Mesothelial cell of epicardium (in vitro differentiated cells): ENCODE measurements at places on chromosomes 3 and 15. TPM values are rescaled to one million over a fixed set of nuclear protein-coding genes. Genes with fewer than 3 reads are reported as not detected.

DNA sequence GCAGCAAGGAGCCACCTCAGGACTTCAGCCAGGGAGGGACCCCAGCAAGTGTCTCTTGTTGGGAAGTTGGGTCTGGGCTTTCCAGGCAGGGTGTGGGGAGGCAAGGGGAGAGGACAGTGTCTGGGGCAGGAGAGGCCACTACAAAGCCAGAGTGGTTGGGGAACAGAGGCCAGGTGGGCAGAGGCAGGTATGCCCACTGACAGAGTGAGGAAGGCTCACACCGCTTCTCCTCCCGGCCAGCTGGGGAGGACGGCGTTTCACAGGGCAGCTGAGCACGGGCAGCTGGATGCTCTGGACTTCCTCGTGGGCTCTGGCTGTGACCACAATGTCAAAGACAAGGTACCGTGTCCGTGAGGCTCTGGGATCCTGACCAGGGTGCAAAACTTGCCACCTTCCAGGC, 15.0 kb downstream of the ANKDD1A start:
- no peak for DNase-seq

DNA sequence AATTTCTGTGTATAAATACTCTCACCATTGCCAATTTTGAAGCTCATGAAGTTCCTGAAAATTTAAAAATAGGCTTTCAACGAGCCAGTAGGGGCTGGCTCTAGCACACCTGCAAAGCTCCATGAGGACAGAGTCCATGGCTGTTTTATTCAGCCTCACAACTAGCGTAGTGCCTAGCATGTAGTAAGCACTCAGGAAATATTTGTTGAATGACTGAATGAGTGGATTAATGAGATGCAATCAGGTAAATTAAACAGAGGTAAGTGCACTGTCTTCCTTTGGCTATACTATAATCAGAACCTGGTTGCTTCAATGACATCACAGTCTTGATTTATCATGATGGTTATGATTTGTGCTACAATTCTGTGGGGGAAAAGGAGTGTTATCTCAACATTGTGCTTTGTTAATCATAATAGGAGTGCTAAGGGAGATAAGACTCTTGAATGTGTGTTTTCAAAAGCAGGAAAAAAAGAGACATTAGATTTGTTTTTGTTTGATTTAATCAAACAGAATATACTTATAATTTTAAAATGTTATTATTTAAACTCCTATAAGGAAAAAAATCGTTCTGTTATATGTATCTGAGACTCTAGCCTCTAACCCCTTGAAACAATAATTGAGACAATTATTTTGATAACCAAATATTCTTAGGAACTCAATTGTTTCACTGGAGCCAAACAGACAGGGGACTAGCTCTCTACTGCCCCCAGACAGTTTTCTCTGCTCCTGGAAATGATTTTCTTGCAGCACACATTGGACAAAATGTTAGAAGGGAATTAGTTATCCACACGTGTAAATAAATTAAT, 171.7 kb upstream of the ATP11B start:
- no peak for DNase-seq

- no peak for DNase-seq
These were observed 71.0 kb downstream of the THBS1 start for GRCh38 chr15:39651881-39652280.

DNA sequence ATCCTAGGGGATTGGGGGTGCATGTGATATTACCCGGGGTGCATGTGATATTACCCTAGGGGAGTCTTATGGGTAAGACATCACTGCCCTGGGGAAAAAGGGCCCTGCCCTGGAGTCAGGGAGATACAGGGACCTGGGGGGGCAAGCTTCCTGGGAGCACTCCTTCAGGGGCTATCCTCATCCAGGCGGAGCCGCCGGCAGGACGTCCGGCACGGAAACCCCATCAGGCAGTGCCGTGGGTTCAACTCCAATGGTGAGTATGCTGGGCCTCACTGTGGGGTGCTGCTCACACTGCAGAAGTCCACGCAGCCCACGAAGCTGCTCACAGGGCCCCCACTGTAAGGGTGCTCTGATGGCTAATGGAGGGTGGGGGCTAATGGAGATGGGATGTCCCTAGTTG, 5.3 kb upstream of the GNAT1 start:
- no peak for DNase-seq

DNA sequence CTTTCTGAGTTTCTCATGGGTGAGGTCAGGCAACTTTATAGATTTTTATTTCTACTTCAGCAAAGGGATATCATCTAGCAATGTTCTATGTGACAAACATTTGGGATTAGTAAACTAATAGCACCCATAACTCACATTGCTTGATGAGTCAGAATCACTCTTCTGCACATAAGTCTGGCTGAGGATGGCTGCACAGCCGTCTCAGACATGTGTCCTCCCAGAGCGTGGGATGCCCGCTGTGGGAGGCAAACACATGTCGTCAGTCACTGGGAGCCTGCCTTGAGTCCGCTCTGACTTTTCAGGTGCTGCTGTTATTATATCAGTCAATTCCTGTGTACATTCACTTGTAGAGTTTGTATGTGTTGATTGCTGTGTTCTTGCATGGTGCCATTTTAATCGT, 230.7 kb upstream of the TRIM42 start:
- no peak for DNase-seq

- DNase-seq, result no peak
These were observed 366.8 kb upstream of the ZNF385D start for GRCh38 chr3:22117751-22118346.

ROPN1 gene
- not detected in 3 replicates for total RNA-seq

TGM4 gene
- total RNA-seq, result 0.09 TPM in 1 of 3 replicates, not detected in the others

- DNase-seq, result no peak
These were observed 261.3 kb downstream of the RPLP1 start for GRCh38 chr15:69713726-69714559.

DNA sequence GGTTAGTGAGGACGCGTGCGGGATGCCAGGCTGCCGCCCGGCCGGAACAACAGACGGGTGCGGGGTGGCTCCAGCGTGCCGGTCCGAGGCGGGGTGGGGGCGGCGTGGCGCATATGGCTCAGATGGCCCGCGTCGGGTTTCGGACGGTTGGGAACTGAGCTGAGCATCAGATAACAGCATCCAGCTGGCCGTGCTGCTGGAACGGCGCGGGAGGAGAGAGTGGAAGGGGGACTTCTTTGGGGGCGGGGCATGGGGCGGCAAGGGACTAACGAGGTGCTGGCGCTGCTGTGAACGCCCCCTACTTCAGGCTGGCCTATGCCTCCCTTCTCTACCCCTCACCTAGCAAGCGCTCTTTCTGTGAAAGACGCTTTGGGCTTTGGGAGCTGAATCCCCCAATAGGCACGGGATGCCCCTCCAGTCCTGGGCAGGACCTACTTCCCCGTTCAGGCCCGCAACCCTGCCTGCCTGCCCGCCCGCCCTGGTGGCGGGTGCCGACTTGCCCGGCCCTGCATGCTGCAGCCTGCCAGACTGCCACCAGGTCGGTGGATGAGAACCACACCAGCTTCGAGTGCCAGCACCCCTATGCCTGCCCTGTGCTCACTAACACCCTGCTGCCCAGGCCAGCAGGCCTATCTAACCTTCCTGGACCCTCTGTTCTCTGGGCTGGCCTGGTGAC, 542 bp downstream of the INKA1 start:
- DNase-seq, result no peak

GRCh38 chr3:140505213-140505612, 172.7 kb upstream of the TRIM42 start:
- DNase-seq, result no peak

DNA sequence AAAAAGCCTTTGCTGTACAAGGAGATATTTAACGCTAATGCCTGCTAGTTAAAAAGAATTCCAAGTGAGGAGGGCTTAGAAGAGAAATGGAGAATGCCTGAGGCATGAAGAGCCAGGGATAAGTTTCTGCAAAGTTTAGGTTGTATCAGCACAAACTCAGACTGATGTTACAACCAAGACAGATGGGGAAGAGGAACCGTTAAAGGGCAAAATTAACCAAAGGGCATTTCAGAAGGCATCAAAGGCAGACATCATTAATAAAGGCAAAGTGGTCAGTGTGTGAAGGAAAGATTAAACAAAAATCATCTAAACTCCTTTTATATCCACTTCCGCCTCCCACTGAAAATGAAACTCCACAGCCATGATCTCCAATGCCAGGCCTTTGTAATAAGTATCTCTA, 7.0 kb downstream of the MYO5A start:
- no peak for DNase-seq

GRCh38 chr3:52112056-52112455, 42.2 kb downstream of the POC1A start:
- DNase-seq, result no peak

CCNB2 gene
- 26.8 to 29.2 TPM (median 27.1 TPM) in 3 replicates for total RNA-seq

DNA sequence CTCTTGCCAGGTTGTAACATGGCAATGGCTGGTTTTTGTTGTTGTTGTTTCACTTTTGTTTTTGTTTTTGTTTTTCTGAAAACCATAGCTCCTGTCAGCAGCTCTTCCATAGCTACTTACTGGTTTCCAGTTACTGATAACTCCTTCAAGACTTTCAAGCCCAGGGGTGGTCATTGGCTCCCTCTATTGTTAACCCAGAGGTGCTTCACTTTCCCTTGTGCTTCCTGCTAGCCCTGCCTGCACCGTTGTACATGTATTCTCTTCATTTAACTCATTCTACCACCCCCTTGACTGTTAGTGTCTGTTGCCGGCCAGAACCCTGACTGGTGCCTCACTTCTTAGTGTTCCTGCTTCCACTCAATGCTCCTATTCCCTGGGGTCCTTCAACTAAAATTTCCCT, 4.2 kb upstream of the TRAT1 start:
- DNase-seq, result no peak

- DNase-seq, result no peak
These were observed 35.9 kb upstream of the ZBTB38 start for GRCh38 chr3:141332416-141332815.

GRCh38 chr15:44668921-44669320, 5.5 kb upstream of the SPG11 start:
- no peak for DNase-seq

DNA sequence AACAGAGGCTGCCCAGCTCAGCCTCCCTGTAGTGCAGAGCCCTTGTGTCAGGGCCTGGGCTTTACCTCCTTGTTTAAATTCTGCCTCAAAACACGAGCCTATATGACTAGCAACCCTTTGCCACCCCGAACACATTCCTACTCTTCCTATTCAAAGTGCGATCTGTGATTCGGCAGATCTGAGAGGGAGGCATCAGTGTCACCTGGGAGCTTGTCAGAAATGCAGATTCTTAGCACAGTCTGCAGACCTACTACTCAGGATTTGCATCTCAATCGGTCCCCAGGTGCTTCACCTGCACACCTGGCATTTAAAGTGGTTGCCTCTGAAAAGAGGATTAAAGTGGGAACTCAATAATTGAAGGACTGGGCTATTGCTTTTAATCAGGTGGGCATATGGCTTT, 273.2 kb upstream of the TOPAZ1 start:
- DNase-seq, result no peak

DNA sequence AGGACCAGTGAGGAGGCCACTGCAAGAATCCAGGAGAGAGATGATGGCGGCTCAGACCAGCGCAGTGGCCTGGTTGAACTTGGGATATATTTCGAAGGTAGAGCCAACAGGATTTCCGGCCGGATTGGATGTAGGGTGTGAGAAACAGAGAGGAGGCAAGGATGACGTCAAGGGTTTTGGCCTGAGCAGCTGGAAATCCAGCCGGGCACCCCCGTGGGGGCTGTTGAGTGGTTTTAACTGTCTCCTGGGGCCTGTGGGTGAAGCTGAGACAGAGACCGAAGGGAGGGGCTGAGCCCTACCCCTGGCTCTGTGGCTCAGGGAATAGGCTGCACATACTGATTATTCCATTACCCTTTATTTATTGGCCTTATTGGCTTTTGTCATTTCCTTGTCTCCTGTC, 45.7 kb downstream of the EXOG start:
- no peak for DNase-seq
